ENCODE measurements at places on chromosomes 13 and 19.

- no peaks in the 10 kb centered on the region for H3K36me3 ChIP-seq
- H3K4me1 ChIP-seq: no peaks in the 10 kb centered on the region
- no peaks in the 10 kb centered on the region for H3K27me3 ChIP-seq
- no peak overlapping the region for H3K27ac ChIP-seq
- no peak for DNase-seq
Measured at GRCh38 chr19:31725051-31725450, 375.8 kb upstream of the TSHZ3 start.

- H3K4me3 ChIP-seq: no peak overlapping the region
- H3K36me3 ChIP-seq: no peaks in the 10 kb centered on the region
- H3K27me3 ChIP-seq: no peaks in the 10 kb centered on the region
- no peaks in the 10 kb centered on the region for H3K4me1 ChIP-seq
- no peak for DNase-seq
Measured at GRCh38 chr19:28934631-28935030, 278.3 kb downstream of the UQCRFS1 start.

DNA sequence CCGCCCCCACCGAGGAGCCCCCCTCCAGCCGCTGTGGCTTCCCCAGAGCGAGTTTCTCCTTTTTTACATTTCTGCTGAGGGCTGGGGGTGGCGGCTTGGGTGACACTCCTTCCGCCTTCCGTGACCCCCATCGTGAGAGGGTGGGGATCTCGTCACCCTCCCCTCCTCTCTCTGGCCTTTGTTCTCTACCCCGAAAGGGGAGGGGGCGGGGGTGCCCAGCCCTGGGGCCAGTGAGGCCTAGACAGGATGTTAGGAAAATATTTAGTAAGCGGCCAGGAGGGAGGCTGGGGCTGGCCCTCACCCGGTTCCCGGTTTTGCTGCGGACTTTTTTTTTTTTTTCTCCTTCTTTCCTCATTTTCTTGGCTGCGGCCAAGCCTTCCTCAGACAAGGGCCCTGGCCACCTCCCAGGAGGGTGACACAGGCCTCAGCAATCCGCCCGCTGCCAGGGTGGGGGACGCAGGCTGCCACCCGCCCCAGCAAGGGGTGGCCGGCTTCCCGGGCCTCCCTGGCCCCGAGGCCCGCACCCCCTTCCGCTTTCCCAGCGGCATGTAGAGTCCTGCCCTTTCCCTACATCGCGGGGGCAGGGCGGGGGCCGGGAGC is 3.9 kb downstream of the MIDN start:
- H3K27me3 ChIP-seq: no peaks in the 10 kb centered on the region
- DNase-seq: no peak
- peak overlapping the region; percentile 79 for H3K4me3 ChIP-seq

DNA sequence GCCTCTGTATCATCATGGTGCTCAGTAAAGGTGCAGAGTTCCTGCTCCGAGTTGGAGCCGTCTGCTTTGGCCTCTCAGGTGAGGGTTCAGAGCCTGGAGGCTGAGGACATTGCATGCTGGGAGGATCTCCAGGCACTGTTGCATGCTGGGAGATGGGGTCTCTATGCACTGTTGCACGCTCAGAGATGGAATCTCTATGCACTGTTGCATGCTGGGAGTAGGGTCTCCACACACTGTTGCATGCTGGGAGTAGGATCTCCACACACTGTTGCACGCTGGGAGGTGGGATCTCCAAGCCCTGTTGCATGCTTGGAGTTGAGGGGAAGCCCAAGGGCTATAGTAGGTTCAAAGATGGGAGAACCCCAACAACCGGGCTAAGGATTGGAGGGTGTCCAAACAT is 8.3 kb downstream of the CACNG6 start:
- H3K27me3 ChIP-seq: no peaks in the 10 kb centered on the region
- no peak for DNase-seq
- H3K4me3 ChIP-seq: no peak overlapping the region
- H3K4me1 ChIP-seq: no peaks in the 10 kb centered on the region
- H3K27ac ChIP-seq: no peak overlapping the region

GRCh38 chr19:1445932-1446712 is 3.8 kb upstream of the APC2 start:
- peaks cover 40% of the 10 kb centered on the region for H3K27me3 ChIP-seq
- H3K36me3 ChIP-seq: no peaks in the 10 kb centered on the region
- no peak for DNase-seq
- no peak overlapping the region for H3K27ac ChIP-seq
- peak overlapping the region; percentile 28 for H3K4me3 ChIP-seq

DNA sequence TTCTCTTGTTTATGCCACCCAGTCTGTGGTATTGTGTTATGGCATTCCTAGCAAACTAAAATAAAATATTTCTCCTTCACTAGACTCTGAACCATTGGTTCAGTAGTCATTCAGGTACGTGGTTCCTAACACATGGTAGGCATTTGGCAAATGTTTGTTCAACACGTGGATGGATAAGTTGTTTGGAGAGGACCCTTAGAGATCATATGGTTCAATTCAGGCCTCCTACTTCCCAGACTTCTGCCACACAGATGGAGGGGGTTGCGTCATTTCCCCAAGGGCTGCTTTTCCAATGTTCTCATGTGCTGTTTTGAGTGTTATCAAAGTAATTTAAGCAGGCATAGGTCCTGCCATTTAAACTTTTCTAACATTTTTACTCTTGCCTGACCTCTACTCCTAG is 6.7 kb downstream of the CXCL17 start:
- no peaks in the 10 kb centered on the region for H3K36me3 ChIP-seq
- H3K27ac ChIP-seq: no peak overlapping the region
- peaks cover 10% of the 10 kb centered on the region for H3K4me1 ChIP-seq
- DNase-seq: no peak

DNA sequence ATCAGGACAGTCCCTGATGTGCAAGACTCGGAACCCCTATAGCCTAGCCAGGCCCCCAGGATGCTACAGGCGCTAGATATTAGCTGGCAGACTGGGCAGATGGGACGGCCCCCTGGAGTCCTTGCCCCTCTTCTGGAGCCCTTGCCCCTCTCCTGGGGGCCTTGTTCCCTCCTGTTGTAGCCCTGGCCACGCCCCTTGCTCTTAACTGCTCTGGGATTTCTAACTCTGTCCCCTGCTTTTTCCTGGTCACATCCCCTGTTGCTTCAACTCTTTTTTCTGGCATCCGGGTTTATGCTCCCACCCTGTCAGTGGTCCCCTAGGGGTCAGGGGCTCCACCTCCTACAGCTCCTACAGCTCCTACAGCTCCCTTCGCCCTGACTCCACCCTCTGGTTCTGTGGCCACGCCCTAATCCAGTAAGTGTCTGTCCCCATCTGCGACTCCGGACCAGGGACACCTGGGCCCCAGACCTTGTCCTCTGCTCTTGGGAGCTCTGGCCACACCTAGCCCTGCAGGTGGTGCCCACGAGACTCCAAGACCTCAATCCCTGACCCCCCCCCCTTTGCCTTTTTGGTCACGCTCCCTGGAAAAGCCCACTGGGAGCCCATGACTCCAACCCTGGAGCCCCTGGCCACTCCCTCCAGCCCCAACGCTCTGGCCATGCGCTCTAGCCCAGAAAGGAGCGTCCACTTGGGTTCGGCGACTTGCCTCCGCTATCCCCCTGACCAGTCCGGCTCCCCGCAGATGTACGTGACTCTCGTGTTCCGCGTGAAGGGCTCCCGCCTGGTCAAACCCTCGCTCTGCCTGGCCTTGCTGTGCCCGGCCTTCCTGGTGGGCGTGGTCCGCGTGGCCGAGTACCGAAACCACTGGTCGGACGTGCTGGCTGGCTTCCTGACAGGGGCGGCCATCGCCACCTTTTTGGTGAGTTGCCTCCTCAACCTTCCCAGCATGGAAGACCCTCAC is 6.8 kb downstream of the PLPPR2 start:
- DNase-seq: no peak
- no peaks in the 10 kb centered on the region for H3K36me3 ChIP-seq
- H3K4me3 ChIP-seq: no peak overlapping the region
- H3K27me3 ChIP-seq: no peaks in the 10 kb centered on the region
- peaks cover 11% of the 10 kb centered on the region for H3K4me1 ChIP-seq

DNA sequence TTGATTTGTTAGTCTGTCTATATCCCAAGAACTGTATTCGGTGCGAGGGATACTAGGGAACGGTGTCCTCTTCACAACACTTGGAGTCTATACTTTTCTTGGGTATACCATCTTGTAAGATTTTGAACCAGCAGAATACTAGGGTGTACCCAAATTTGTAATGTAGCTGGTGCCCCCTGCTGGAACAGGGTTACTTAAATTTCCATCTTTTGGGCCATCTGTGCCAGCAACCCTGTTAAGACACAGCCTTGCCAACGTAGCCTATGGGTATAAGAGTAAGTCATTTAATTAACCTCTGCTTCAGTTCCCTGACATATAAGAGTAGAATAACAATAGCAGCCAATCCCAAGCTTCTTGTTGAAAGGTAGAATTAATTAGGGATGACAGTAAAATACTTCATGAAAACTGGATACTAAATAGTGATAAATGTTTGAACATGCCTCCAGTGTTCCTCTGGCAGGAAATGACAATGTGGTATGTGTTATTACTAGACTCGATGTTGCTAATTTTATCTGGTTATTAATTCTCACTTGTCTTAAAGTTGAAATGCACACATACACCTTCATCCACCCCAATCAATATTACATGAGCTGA is 607.6 kb downstream of the FGF9 start:
- no peak overlapping the region for H3K4me3 ChIP-seq
- H3K27ac ChIP-seq: no peak overlapping the region
- H3K36me3 ChIP-seq: no peaks in the 10 kb centered on the region
- no peaks in the 10 kb centered on the region for H3K27me3 ChIP-seq
- no peaks in the 10 kb centered on the region for H3K4me1 ChIP-seq

DNA sequence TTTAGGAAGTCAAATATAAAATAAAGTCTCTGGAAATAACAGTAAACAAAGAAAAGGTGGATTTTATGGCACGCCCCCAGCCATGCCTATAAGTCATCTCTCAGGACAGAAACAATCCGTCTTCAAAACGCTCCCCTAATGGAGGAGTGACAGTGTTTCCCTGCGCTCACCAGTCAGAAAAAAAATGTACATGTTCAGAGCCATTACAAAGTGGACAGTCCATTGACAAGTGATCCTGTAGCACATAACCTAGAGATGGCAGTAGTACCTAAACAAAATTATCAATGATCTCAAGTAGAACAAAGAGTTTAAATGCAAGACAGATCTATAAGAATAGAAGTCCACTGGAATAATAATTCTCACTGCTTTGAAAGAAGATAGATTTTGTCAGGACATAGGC is 891.7 kb upstream of the MIR17HG start:
- H3K4me3 ChIP-seq: no peak overlapping the region
- no peaks in the 10 kb centered on the region for H3K4me1 ChIP-seq
- no peak overlapping the region for H3K27ac ChIP-seq
- H3K36me3 ChIP-seq: no peaks in the 10 kb centered on the region
- no peak for DNase-seq
- no peaks in the 10 kb centered on the region for H3K27me3 ChIP-seq

DNA sequence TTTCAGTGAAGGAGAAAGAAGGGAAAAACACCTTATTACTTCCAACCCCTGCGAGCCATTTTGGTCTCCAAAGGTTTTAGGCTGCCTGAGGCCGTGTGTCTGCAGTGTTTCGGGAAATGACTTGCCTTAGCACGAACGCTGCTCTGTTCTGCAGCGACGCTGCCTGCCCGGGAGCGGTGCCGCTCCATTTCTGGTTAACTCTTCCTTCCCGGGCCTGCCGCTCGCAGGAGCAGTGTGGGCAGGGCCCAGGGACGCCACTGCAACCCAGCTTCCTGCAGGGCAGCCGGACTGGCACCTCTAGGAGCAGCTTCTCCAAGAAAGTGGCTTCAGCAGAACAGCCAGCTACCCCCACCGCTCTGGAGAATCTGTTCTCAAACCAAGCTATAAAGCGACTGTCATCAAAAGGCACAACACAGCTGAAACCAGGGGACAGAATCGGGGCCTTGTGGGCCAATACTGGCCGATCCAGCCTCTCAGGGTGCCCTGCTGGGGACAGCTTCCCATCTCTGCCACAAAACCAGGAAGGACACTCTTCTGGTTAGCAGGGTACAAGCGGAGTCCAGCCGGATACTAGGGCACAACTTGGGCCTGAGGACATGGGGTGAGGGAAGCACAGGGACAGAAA is 72.2 kb downstream of the KCTD15 start:
- peak; percentile 79 for DNase-seq
- peak overlapping the region; percentile 24 for H3K4me3 ChIP-seq
- peak overlapping the region; percentile 70 for H3K27ac ChIP-seq
- H3K4me1 ChIP-seq: peaks cover 25% of the 10 kb centered on the region
- no peaks in the 10 kb centered on the region for H3K27me3 ChIP-seq

DNA sequence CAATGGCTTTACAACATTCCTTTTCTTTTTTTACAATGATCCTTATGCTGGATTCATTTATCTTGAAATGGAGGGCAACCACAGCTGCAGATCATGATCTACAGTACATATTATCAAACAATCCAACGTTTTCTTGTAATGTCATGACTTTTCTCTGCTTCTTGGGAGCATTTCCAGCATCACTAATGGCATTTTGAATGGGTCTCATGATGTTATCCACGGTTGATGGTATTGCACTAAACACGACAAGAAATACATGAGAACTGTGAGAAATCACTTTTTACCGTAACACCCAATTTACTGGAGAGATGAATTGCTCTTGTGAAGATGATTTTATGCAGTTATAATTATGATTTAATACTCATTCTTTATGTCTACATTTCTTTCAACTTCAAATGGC is 16.2 kb upstream of the ACOD1 start:
- no peak overlapping the region for H3K4me3 ChIP-seq
- H3K4me1 ChIP-seq: no peaks in the 10 kb centered on the region
- no peaks in the 10 kb centered on the region for H3K27me3 ChIP-seq
- DNase-seq: no peak
- H3K36me3 ChIP-seq: no peaks in the 10 kb centered on the region

DNA sequence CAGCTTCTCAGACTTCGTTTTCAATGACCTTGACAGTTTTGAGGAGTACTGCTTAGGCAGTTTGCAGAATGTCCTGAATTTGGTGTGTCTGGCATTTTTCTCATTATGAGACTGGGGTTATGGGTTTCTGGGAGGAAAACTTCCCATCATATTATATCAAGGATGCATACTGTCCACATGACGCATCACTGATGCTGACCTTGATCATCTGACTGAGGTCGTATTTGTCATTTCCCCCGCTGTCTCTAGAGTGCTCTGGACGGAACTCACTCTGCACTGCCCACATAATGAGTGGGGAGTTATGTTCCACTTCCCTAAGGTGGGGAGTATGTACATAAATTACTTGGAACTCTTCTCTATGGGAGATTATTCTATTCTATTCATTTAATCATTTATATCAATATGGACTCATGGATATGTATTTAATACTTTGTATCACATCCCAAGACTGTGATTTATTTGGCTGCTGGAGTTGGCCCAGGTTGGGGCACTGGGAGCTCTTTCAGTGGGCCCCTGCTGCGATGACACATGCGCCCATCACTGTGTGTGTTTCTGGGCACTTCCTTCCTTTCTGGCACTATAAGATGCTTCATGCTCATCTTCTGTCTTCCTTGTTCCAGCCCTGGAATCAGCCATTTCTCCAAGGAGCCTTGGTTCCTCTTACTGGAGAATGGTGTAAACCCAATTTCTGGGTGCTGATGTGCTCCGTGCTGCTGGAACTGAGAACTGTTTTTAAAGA is 138.6 kb downstream of the MIPEP start:
- no peaks in the 10 kb centered on the region for H3K27me3 ChIP-seq

GRCh38 chr19:289651-290371 is 1.4 kb downstream of the PLPP2 start:
- peaks cover 41% of the 10 kb centered on the region for H3K4me1 ChIP-seq
- DNase-seq: no peak
- no peaks in the 10 kb centered on the region for H3K36me3 ChIP-seq
- no peaks in the 10 kb centered on the region for H3K27me3 ChIP-seq
